LHCN-M2 (cell line): ENCODE measurements at places on chromosomes 1 and 21. TPM values are rescaled to one million over a fixed set of nuclear protein-coding genes. Genes with fewer than 3 reads are reported as not detected.

Gene FLG2
- not detected in 2 replicates for total RNA-seq

Gene FCRL6
- not detected in 2 replicates for total RNA-seq

DNA sequence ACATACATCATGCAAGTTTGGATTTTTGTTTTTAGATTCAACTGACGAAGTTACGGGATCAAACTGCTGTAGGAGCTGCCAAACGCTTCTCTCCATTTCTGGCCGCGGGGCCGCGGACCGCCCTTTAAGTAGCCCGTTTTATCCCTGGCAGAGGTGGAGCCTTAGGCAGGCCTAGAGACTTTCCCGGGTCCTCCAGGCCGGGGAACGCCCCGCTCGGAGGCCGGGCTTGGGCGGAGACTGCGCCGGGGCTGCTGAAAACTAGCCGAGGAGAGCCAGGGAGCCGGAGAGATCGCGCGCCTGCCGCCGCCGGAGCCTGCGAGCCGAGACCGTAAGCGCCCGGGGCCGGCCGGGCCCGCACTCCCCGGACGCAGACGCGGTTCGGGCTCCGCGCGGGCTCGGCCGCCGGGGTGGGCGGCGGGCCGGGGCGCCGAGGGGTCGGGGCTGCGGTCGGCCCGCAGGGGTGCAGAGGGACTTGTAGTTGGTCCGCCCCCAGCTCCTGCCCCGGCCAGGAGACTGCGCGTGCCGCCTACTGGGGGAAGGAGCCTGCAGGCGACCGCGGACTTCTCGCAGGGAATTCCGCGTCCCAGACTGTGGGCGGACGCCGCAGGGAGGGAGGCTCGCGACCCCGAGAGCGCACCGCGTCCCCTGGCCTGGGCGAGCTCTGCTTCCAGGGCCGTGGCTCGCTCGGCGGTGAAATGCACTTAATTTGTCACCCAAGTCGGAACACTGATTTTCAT is at the start of gene EPHX1:
EPHX1 (plus strand) TSS at position 283 of the 737 bp plus-strand sequence. CDS start 18,606 bp downstream, outside the sequence.
- peak; percentile 84 for DNase-seq

DNA sequence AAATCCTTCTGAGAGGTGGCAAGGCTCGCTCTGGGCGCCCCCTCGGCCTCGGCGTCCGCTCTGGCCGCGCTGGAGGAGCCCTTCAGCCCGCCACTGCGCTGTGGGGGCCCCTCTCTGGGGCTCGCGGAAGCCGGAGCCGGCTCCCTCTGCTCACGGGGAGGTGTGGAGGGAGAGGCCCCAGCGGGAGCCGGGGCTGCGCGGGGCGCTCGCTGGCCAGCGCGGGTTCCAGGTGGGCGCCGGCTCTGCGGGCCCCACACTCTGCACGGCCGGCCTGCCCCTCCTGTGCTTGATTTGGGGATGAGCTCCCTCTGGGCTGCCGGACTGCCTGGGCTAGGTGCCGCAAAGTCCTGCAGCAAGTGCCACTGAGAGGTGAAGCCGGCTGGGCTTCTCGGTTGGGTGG is 1260.7 kb upstream of the PRMT6 start:
- DNase-seq: no peak
